Fibroblast of the aortic adventitia (primary cell): ENCODE measurements at places on chromosomes 11 and 22. TPM values are rescaled to one million over a fixed set of nuclear protein-coding genes. Genes with fewer than 3 reads are reported as not detected.

DNA sequence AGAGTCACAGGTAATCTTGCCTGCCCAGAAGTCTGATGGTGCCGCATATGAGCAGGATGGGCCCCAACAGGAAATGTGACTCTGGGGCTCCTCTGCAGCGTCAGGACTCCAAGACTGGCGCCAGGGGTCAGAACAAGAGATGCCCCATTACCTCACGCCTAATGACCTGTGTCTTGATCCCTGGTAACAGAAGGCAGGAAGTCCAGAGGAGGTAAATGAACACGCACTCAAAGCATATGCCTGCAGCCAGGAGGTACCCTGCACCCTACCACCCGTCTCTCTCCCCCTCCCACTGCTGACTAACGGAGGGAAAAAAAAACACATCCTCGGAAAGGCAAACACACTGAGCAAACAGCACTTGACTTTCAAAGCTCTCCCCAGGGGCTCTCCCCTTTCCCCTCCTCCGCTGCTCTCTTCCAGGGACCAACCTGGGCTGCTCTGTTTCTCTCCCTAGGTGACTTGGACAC is 37.3 kb downstream of the ABCC8 start:
- no peak for DNase-seq

- no peak for DNase-seq
Observed at GRCh38 chr11:115497303-115497702, 6.9 kb downstream of the CADM1 start.

- DNase-seq = peak; percentile 94
Observed at GRCh38 chr22:36244522-36245391, 5.4 kb upstream of the APOL2 start.

GRCh38 chr11:64566915-64567891 is 23.8 kb upstream of the SLC22A12 start:
- DNase-seq = no peak

HPS4 gene
- total RNA-seq = 38.5 and 72.4 TPM in 2 replicates
